Stimulated activated memory B cell treated with anti-CD40 and anti-IgM and Interleukin-4, amounts not matched to agents 10 μg/mL and 1 μg/mL and 100 μg/mL, for 72 hours (primary cell): ENCODE measurements at places on chromosomes 12 and 14.

- ATAC-seq = peak; percentile 89
Observed at GRCh38 chr14:89767861-89768268, 186.7 kb downstream of the EFCAB11 start.

GRCh38 chr12:16658699-16659098 lies 52.7 kb upstream of the LMO3 start:
- ATAC-seq = no peak

DNA sequence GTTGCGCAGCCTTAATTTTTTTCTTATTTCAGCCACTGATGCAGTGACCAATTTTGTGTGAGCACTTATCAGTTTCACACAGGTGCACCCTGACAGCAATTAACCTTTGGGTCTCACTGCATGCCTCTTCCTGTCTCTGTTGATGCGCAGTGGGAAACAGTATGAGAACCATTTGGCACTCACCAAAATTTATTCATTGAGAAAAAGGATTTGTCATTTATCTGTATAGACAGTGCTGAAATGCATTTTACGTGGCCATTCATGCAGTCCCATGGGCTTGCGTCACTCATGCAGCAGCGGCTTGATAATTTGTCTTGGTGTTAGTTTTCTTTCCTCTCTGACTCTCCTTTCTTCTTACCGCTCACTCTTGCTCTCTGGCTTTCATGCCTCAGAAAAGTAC lies 157.5 kb downstream of the C12orf75 start:
- no peak for ATAC-seq

DNA sequence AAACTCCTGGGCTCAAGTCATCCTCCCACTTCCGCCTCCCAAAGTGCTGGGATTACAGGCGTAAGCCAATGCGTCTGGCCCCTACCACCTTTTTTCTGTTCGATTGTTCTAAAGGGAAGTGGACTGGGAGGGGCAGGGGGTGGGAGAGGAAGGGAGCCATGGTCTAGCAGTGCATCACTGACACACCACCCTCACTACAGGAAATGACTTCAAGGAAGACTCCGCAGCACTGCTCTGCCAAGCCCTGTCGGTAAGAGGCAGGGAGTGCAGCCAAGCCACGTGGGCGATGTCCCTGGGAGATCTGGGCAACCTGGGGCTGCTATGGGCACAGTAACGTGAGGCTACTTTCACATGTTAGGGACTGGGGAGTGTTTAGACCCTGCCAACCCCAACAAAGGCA lies 18.0 kb downstream of the LRRC74A start:
- peak; percentile 57 for ATAC-seq

- no peak for ATAC-seq
Observed at GRCh38 chr14:32552766-32553165, 223.7 kb downstream of the AKAP6 start.

DNA sequence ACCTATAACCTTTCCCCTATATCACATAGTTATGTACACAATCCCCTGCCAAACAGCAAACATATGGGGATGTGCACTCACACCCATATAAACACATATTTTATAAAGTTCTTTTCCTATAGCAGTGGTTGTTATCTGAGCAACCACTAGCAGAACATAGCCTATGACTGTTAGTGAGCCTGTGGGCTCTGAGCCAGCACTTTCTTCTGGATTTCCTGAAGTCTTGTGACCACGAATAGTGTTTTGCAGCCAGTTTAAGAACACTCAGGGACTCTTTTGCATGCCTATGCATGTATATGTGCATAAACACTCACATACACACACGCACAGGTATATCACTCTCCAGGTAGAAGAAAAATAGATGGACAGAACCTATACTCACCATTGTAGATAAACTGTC lies 17.1 kb downstream of the TESPA1 start:
- ATAC-seq = no peak

GRCh38 chr12:131894313-131894860 lies at the start of gene ULK1:
ULK1 (plus strand) TSS chr12:131894622; CDS start chr12:131895002, 380 bp downstream.
- peak; percentile 90 for ATAC-seq

- no peak for ATAC-seq
Observed at GRCh38 chr14:98099527-98099926, 1172.5 kb downstream of the BCL11B start.

DNA sequence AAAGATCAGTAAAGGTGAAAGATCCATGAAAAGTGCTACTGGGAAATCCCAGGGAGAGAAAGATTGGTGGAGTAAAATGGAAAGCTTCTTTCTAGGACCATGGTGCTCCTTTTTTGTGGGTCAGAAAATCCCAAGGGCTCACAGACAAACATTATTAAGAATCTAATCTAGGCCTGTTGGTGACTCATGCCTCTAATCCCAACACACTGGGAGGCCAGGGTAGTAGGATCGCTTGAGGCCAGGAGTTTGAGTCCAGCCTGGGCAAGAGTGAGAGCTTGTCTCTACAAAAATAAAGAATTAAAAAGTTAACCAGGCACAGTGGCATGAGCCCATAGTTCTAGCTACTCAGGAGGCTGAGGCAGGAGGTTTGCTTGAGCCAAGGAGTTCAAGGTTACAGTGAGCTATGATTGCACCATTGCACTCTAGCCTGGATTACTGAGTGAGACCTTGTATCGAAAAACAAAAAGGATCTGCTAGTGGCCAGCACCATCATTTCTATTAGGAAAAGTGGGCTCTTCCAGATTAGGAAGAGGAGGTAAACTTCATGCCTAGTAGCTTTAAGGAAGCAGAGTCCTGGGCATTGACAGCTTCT lies 43.0 kb downstream of the TXNRD1 start:
- ATAC-seq = no peak

DNA sequence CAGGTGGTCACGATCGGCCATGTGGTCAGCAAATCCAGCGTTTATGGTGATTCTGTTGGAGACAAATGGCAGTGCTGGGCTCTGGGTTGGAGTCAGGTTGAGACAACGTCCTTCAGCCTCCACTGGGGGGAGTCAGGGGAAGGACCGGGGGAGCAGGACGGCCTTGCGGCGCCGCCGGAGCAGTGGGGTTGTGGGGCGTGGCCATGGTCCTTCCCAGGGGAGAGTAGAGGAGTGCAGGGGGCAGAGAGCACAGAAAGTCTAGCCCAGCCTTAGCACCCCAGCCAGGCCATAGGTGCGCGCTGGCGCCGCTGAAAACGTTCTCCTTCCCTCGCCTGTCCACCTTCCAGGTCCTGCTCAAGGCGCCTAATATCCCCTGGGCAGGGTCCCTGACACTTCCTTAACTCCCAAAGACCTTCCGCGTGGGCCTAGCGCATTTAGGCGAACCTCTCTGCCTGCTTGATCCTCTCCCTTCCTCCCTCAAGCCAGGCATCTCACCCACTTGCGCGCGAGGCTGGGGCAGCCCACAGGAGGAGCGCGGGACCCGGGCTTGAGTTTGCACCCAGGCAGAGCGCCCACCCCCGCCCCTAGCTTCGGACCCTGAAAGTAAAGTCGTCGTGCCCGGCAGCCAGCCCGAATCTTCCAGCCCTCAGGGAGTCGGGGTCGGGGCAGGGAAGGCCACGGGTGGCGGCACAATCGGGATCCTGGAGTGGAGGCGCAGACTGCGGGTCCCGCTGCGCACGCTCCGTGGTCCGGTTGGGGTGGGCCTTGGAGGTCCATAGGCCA lies 3.1 kb upstream of the KIF26A start:
- no peak for ATAC-seq

DNA sequence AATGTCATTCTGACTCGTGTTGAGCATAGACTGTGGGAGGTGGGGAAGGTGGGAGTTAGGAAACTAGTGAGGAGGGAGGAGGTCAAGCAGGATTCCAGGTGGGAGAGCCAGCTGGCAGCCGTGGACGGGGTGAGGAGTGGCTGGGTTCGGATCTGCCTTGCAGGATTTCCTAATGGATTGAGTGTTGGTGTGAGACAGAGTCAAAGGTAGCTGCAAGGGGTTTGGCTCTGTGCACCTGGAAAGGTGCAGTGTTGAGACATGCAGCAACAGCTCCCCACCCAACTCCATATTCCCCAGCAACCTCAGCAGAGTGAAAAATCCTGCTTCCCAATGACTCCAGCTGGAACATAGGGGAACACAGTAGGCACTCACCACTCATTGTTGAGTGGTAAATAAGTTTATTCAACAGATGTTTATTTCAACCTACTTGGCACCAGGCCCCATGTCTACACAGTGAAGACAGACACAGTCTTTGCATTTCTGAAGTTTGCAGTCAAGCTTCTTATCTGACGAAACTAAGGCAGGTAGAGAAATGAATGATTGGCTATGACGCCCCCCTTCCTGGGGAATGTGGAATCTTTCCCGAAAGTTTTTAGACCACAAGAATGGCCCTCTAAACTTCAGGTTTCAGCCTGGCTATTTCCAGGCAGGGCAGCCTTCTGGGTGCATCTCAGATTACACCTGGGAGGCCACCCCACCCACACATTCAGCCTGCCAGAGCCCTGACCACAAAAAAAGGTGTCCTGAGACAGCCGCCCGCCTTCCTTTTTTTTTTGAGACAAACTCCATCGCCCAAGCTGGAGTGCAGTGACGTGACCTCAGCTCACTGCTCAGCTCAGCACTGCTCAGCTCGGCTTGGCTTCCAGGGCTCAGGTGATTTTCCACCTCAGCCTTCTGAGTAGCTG lies 37.9 kb upstream of the PLEKHG6 start:
- peak; percentile 50 for ATAC-seq

GRCh38 chr14:69285661-69286255 lies 25.8 kb downstream of the GALNT16 start:
- ATAC-seq = peak; percentile 38

DNA sequence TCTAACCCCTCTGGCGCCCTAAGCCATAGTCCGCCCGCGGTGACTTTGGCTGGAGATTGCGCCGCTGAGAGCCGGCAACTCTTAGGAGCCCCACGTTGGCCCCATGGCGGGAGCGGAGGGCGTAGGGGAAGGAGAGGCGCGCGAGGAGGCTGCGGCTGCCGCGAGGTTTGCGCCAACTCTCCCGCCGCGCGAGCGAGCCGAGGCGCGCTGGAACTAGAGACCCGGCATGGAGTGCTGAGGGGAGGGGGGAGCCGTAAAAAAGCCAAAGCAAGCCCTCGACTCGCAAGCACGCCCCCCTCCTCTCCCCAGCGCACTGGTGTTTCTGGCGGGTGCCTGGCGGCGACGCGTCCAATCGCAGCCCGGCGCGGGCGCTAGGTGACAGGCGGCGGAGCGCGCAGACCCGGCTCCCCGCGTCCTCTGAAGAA lies at the start of gene SYT10:
SYT10 (minus strand) TSS at position 233 of the 425 bp plus-strand sequence. CDS start 297 bp downstream, outside the sequence.
- ATAC-seq = no peak

DNA sequence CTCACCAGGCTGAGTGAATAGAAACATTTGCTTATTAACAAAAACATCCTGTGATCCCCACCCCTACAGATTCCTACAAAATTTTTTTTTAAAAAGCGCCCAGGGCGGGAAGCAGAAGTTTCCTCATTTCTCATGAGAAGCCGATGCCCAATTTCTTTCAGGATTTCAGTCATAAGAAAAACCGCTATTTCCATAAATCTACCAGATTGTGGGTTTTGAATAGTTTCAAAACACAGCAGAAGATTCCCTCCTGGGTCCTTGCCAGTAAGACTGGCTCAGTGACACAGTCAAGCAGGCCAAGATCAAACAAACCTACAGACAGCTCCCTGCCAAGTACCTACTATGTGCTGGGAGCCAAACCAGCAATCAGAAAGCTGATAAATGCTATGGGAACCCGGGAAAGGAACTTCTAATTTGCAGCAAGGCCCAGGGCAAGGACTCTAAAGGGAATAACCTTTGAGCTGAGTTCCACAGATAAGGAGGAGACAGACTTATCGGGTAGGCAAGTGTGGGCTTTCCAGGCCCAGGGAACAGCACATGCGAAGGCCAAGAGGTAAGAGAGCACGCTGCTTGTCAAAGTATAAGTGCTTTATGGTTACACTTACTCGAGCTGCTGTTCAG lies 68.7 kb downstream of the CCDC88C start:
- ATAC-seq = no peak

GRCh38 chr14:50225067-50225973 lies 6.1 kb downstream of the SOS2 start:
- no peak for ATAC-seq

GRCh38 chr12:9345171-9345570 lies 137.0 kb upstream of the PZP start:
- no peak for ATAC-seq

- no peak for ATAC-seq
Observed at GRCh38 chr12:2492236-2492635, 302.5 kb upstream of the FKBP4 start.

DNA sequence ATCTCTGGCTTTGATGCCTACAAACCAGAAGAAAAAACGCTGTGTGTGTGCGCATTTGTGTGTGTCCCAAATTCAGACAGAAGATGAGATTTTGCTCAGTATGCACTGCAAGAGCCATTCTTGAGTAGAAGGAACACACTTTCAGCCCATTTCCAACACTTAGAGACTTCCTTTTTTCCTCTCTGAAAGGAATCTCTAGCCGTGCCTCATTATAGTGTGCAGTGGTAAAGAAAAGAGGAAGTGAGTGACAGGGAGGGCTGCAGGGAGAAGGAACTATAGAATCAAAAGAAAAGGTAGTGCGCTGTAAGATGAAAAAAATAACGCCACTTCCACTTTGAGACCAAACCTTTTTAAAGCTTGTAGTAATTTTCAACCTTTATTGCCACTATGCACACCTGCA lies 1400.9 kb upstream of the FLRT2 start:
- no peak for ATAC-seq

- ATAC-seq = no peak
Observed at GRCh38 chr14:100409003-100409360, 85.8 kb downstream of the SLC25A47 start.

GRCh38 chr12:112938751-112939150 lies 477 bp downstream of the OAS3 start:
- ATAC-seq = peak; percentile 2

DNA sequence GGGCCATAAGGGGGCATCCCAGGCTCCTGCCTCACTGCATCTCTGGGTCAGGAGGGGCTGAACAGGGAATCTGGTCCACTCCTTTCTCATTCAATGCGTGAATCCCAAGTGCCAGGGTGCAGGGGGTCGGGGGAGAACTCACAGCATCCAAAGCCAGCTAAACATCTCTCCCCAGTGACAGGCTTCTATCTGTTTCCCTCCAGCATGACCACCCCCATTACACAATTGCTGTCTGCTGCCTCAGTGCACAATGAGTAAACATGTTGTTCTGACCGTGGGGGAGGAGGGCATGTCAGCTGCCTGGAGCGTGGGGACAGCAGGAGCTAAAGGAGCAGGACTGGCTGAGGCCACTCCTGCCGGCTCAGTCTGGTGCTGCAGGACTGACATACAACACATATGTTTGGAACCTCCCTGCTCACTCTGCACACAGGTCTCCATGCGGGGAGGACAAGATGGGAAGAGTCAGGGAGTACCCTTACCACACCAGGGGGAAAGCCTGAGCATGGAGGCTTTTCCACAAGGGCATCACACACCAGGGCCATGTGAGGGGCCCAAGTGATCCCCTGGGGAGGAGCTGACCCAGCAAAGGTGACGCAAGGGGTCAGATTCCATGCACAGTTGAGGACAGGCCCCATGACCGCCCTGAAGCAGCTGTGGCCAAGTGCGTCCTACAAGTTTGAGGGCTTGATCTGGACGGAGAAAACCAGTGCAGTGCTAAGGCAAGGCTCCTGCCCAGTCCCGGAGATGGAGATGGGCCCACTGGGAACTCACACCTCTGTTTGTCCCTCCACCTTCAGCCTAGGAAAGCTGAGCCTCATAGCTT lies 1.4 kb downstream of the TNS2 start:
- ATAC-seq = no peak

GRCh38 chr14:55581342-55581771 lies 1.4 kb downstream of the KTN1 start:
- ATAC-seq = no peak
